ENCODE measurements at places on chromosomes 6 and 20.

DNA sequence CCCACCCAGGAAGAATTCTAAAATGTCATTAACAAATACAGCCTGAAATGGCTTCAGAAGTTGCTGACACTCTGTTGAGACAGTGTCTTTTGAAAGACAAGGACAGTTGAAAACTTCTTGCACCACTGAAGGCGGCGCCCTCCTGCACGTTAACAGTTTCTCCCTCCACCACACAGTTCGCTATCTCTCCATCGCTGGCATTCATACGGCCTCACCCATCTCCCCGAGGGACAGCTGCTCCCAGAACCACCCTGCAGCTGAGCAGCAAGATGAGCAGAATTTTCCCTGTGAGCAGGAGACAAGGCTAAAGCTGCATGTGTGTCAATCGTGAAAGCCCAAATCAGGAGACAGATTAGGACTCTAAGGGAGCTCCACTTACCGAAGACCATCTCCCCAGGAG, 113.3 kb downstream of the LY86 start:
- no peak for DNase-seq

DNA sequence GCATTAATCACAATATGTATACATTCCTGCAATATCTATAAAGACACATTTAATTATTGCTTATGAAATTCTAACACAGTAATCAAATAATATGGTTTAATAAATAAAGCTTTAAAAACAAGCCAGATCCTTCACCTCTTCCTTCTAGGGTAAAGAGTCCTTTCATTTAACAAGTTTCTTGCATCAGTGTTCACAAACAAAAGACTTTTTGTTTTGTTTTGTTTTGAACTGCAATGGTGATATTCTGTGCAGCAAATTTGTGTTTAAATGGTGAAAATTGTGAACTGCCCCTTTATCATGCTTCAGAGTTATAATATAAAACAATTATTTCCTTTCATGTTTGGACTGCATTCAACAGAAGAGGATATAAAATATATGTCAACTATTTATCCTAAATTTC, 177.3 kb downstream of the EPHA7 start:
- DNase-seq = no peak

- no peak for DNase-seq
These were observed 285.3 kb upstream of the CITED2 start for GRCh38 chr6:139659711-139660110.

GRCh38 chr6:34466242-34467185, 638 bp downstream of the PACSIN1 start:
- no peak for DNase-seq

GRCh38 chr6:142155895-142156757, 9.1 kb downstream of the VTA1 start:
- DNase-seq = no peak

DNA sequence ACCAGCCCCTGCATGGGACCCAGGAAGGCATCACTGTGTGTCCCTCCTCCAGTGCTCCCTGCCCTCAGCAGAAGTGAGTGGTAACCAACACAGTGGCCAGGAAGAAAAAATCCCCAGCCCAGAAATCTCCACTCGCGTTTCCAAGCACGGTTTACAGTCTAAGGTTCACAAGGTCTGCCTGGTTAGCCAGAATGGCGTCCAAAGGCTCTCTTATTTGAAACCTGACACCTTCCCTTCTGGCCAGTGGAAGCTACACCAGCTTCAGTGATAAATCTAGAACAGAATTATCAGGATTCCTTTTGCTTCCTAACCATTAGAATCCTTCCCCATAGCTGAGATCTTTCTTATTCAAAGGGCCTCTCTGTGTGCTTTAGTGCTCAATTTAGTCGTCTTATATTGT, 9.2 kb downstream of the LY86 start:
- DNase-seq = no peak

DNA sequence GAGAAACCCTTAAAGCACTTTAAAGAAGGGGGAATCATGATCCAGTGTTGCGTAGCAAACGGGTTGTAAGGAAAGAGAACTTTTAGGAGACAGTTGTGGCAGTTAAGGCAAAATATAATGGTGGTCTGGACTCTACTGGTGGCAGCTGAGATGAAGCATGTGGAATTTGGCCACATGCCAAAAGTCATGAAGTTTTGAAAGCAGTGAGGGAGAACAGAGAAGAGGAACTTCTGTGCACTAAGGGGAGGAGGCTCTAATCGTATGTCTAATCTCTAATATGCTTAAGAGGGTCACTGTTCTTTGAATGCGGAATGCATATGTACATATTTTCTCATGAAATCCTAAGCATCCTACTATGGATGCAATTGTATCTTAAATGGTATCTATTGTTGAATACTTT, 91.5 kb downstream of the RIMS1 start:
- DNase-seq = no peak

GRCh38 chr6:28764014-28764723, 159.6 kb downstream of the TRIM27 start:
- no peak for DNase-seq

DNA sequence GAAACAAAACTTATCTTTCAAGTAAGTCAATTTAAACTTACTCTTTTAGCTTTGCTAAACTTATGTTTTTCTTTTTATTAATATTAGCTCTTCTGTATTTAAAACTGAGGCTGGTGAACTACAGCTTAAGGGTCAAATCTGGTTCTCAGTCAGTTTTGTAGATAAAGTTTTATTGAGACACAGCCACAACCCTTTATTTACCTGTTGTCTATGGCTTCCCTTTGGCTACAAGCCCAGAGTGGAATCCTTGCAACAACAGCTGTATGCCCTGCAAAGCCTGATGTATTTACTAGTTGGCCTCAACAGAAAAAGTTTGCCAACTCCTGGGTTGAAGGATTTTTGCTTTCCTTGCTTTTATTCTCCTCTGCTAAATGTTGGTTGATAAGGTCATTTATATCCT, 491.4 kb upstream of the RNF217 start:
- no peak for DNase-seq

- DNase-seq = no peak
These were observed 70.6 kb downstream of the OLIG3 start for GRCh38 chr6:137423451-137424168.

GRCh38 chr20:63846128-63846771, 15.0 kb upstream of the ABHD16B start:
- DNase-seq = no peak

GRCh38 chr6:131049608-131050007, 13.4 kb downstream of the EPB41L2 start:
- no peak for DNase-seq

DNA sequence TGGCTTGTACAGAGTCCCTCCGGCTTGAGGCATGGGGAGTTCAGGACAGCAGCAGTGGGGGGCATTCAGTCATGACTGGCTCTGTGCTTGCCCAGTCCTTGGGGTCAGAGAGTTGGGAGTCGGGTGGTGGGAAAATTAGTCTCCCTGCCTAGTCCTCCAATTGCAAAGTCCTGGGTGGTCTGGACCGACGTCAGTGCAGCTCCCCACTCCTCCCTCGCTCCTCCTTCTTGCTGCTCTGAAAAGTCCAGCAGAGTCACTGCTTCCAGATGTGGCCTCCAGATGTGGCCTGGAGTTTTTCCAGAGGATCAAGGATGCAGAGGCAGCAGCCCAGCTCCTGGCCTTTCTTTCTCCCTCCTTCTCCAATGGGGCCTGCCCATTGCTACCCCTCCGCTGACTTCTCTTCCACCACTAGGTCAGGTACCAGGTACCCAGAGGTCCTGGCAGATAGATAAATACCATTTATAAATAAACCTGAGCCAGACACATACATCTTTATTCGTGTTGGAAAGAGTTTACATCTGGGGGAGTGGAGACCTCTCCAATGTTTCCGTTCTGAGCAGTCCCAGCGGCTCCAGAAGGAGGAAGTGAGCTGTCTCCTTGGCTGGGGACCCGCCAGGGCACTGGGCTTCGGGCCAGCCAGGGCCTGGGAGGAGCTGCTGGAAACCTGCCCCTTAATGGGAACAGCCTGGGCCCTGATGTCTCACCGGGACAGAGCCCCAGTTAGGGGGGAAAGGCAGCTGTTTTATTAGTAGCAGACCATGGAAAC, 49.0 kb upstream of the RNF24 start:
- DNase-seq = no peak

DNA sequence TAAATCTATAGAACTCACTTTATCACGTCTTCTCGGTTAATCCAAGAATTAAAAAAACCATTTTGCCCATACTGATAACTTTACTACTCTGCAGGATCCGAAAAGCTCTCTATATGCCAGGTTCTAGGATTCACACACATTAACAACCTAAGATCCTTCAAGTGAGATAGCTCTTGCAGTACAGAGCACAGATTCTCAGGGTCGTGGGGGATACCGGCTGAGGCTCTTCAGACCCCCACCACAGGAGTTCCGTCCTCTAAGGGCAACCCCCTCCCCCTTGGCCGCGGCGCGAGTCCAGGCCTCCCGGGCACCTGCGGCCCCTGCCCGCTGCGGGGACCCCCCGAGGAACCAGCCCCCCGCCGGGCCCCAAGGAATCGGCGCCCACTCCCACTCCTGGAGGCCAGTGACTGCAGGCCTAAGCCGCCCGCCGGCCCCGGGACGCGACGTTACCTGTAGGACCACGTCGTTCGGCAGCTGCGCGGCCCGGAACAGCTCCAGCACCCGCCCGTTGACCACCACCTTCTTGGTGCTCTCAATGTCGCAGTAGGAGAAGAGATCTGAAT, 892 bp downstream of the REPS1 start:
- no peak for DNase-seq

GRCh38 chr20:9500121-9500520, 14.3 kb upstream of the LAMP5 start:
- no peak for DNase-seq

- no peak for DNase-seq
These were observed 195.7 kb upstream of the SNX9 start for GRCh38 chr6:157627195-157627966.

GRCh38 chr6:170489836-170490235, 63.3 kb downstream of the PSMB1 start:
- no peak for DNase-seq

DNA sequence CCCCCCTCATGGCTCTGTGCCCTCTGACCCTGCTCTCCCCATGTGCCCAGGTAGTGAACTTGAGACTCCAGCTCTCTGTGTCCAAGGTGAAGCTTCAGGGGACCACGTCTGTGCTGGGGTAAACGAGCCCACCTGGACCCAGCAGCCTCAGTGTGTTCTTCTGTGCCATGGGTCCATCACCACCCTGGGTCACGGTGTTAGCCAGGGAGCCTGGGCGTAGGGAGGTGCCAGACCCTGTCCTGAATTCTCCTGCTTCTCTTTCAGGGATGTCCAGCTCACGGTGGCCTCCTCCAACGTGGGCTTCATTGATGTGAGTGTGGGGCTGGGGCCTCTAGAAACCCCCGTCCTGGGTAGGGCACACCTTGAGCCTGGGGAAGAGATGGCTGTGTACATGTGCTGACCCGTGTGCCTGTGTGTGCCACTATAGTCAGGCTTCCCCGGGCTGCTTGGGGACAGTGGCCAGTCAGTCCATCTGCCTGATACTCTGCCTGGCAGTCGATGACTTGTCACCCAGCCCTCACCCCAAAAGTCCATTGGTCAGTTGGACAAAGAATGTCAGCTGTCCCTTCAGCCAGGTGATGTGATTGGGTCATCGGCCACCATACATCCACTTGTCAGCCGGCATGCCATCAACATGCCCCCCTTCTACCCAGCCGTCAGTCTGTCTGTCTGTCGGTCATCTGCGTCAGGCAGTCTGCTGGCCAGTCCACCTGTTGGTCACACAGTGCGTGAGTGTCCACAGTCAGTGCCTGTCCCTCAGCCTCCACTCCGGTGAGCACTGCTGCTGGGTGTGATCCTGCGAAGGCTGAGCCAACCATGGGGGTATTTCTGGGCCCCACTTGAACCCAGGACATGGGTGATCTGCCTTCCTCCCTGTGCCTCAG, 10.9 kb upstream of the BPIFB6 start:
- no peak for DNase-seq

- DNase-seq = no peak
These were observed 201.8 kb downstream of the JARID2 start for GRCh38 chr6:15447546-15448267.

- no peak for DNase-seq
These were observed 304.9 kb downstream of the CD109 start for GRCh38 chr6:74000666-74001490.

- DNase-seq = peak; percentile 57
These were observed 2.1 kb upstream of the PERP start for GRCh38 chr6:138109042-138109997.

DNA sequence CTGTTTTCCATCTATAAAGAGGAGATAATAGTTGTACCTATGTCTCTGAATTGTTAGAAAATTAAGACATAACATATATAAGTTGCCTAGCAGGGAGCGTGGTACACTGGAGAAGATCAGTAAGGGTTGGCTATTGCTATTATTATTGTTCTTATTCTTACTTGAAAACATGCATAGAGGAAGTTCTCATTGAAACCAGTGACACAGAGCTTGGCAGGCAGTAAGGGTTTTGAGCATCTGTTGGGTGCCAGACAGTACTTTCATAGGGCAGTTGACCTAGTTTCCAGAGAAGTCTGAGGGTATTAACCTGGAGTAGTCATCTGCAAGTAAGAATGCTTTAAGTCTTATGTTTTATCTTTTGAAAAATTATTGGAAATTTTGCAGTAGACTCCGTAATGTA, 13.3 kb upstream of the SGK1 start:
- DNase-seq = no peak

- no peak for DNase-seq
These were observed 6.4 kb downstream of the CFB start for GRCh38 chr6:31952140-31952805.

DNA sequence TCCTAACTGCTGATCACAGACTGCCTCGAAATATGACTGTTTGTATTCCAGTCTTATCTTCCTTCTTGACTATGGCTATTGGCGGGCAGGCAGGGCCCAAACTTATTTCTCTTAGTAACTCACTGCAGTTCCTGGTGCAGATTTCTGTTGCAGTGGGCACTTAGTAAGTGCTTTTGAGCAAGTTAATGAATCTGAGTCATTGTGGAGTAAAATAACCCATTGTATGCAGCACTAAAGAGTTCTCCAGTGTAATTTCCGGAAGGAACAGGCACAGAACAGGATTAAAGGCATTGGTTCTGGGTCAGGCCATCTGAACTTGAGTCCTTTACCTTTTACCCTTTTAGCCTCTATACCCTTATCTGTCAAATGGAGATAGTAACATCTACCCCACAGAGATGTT, 23.6 kb downstream of the SLC35F1 start:
- no peak for DNase-seq

- no peak for DNase-seq
These were observed 220.3 kb downstream of the ALDH8A1 start for GRCh38 chr6:134729561-134729960.

- no peak for DNase-seq
These were observed 63.5 kb upstream of the FAM8A1 start for GRCh38 chr6:17536586-17536985.

GRCh38 chr6:35327349-35328027, 14.9 kb upstream of the PPARD start:
- peak; percentile 23 for DNase-seq

- no peak for DNase-seq
These were observed 89.0 kb downstream of the SLC2A10 start for GRCh38 chr20:46798430-46798829.

DNA sequence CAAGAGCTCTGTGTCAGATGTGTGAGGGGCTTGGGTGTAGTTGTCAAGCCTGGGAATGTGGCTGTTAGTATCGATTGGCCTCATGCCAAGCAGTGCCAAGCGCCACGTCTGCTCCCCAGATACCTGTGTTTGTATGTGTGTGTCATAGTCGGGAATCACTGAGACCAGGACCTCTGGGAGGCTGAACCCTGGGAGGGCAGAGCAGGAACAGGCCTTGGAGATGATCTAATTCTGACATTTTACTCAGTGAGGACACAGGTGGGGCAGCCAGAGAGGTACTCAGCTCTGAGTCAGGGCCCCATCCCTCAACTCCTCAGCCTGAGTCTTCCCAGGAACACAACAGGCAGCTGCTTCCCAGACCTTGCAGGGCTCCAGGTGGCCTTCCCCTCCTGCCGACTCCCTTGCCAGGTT, 51.2 kb upstream of the FANCE start:
- DNase-seq = no peak

- DNase-seq = no peak
These were observed 127.4 kb downstream of the DST start for GRCh38 chr6:56515081-56515905.

All from NCI-H1930 (cell line).